ENCODE measurements at places on chromosomes 16 and 17.

GRCh38 chr16:66600477-66600876 is 4.0 kb upstream of the CMTM3 start:
- no peak for DNase-seq

DNA sequence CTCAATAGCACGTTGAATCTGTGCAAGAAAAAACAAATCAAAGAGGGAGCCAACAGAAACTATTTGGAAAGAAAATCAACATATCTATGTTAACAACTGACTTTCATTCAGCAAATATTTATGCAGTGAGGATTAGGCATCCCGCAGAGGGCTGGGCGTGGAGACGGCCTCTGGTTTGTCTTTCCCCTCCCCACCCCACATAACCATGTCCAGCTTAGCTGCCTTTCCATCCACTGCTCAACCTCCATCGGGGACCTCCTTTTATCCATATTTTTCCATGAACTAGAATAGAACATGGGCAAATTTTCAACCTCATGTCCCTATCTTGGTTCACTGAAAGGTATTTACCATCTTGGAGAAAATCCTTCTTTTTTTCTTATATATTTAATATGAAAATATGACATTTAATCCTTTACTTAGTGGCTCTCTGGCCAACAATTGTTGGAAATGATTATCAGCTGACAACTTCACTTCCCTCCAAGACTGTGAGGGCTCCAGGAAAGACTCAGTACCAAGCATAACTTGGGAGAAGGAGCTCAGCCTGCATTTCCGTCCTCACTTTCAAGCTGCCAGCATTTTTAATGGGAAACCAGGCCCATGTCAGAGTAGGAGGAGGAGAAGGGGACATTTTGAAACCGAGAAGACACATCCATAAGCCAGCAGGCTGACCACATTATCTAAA is 462.6 kb upstream of the MAF start:
- DNase-seq, result no peak

DNA sequence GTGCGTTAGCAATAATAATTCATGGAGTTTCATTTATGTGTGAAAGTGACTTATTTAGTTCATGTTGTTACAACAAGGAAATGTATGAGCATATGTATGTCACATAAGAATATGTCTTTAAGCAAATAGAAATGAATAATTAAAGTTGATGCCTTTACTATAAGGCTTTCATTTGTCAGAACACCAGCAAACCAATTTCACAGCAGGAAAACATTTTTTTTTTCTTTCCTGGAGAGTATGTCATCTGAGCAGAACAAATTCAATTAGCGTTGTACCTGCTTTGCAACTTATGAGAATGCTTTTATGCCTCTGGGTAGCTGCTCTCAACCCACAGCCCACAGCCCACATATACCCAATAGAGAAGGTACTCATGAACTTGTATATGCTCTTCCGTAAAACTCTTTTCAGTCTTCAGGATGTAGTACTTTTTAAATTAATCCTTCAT is 26.3 kb upstream of the APOH start:
- DNase-seq, result no peak

- no peak for DNase-seq
These were observed 68.1 kb downstream of the GNAO1 start for GRCh38 chr16:56259425-56259779.

GRCh38 chr17:63019138-63019873 is 53.3 kb downstream of the TANC2 start:
- DNase-seq, result no peak

DNA sequence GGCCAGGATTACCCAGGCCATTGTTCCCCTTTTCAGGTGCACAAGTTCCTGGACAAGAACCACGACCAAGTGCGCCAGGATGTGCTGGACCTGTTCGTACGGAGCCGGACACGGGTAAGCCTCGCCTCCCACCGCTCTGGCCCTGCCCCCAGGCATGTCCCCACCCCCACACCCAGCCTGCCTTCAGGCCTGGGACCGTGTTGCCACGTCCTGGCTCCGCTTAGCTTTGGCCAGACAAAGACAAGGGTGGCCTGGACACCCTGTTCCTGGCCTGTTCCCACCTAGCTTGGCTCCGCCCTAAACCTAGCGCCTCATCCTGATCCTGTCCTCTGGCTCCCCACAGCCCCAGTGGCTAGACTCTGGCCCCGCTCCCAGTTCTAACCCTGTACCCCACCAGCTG is 30.9 kb downstream of the MYO15A start:
- no peak for DNase-seq

GRCh38 chr16:2529961-2530628 is 1.1 kb downstream of the CEMP1 start:
- DNase-seq, result no peak

GRCh38 chr17:6475411-6475810 is 31.2 kb downstream of the PIMREG start:
- no peak for DNase-seq

- no peak for DNase-seq
These were observed 220.0 kb downstream of the NTN1 start for GRCh38 chr17:9241371-9241712.

Measured in fibroblast of pulmonary artery (primary cell).